Daoy (cell line): ENCODE measurements at places on chromosomes 13 and 19. TPM values are rescaled to one million over a fixed set of nuclear protein-coding genes. Genes with fewer than 3 reads are reported as not detected.

Gene UBL5
- 467 and 704 TPM in 2 replicates for total RNA-seq

Gene ZNF723
- total RNA-seq: not detected in 2 replicates

Gene GJB2
- total RNA-seq: 0.77 and 5.3 TPM in 2 replicates

Gene SLC25A42
- 1.3 and 6.2 TPM in 2 replicates for total RNA-seq

Gene C1QTNF9B
- not detected in 2 replicates for total RNA-seq
